Cerebellum (tissue), 4 donors: ENCODE measurements at places on chromosomes 4 and X.
A peak's percentile ranks its signal among the peaks of the same experiment; 100 is the strongest.

- no peak for DNase-seq
Observed at GRCh38 chrX:27057883-27058282, 405.3 kb downstream of the PPP4R3C start.

- DNase-seq = no peak
Observed at GRCh38 chr4:34939073-34939472, 1305.2 kb downstream of the ARAP2 start.

DNA sequence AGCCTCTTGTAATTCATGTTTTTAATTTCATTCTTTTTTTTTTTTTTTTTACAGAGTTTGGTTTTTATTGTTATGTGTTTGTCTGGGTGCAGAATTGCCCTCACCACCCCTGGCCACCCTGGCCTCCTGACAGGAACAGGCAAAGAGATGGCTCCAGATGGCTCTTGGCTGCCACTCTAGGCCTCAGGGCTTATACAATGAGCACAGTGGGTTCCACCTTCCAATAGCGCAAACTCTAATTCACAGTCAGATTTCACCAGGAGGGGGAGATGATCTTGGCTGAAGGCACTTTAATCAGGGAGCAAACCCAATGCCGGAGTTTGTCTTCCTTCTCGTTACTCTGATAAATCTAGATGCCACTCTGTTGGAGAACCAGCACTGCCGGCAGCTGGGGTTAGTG, 24.8 kb downstream of the CPE start:
- peak; percentile 67 for DNase-seq

DNA sequence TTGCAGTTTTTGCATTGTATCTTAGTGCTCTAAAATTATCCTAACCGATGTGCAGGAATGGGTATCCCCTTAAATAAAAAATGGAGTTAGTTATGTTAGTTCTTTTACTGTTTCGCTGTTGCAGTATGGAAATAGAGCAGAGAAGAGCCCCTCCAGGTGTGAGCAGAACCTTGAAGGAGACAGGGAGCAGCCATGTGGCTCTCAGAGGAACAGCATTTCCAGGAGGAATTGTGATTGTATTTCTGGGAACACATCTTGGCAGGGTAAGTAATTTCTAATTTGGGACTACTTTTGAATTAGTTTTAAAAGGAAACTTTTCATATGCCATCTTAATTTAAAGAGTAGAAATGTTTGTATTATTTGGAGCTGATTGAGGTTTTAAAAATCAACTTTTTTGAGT, 5.3 kb upstream of the CCDC158 start:
- no peak for DNase-seq

GRCh38 chr4:54540931-54541330, 116.8 kb upstream of the KIT start:
- no peak for DNase-seq

DNA sequence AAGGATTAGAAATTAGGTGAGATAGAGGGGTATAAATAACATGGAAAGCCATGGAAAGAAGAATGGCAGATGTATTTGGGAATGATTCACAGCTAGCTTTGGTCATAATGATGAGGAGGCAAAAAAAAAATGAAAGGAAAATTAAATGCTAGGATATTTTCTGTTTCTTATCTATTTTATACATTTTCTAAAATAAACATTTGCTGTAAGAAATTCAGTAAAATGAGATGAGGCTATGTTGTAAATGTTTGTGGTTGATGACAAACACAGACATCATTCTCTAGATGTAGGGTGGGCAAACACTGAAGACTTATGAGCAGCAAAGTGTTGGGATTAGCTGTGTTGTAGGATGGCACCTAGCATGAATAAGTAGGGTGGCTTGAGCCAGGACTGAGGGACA, 407.1 kb downstream of the IL15 start:
- DNase-seq = no peak

GRCh38 chrX:41553688-41554087, 106.5 kb downstream of the NYX start:
- no peak for DNase-seq

GRCh38 chrX:39262641-39263040, 461.4 kb downstream of the MID1IP1 start:
- DNase-seq = no peak

GRCh38 chr4:143251779-143252178, 67.1 kb downstream of the USP38 start:
- no peak for DNase-seq

- DNase-seq = no peak
Observed at GRCh38 chr4:40627540-40627939, 2.1 kb downstream of the RBM47 start.

DNA sequence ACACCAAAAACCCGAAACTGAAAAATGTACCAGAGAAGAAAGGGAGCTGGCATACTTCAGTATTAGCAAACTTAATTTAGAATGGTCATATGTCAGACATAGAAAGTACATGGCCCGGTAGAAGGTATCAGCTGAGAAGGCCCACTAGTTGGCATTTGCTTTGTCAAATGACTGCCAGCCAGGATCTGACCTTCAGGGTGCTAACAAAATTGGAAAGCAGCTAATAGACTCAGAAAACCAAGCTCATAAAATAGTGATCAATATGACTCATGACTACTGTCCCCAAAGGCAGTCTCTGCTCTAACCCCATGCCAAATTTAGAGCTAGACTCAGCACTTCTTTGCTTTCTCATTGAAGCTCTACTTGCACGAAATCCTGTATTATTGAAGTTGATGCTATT, 342.7 kb downstream of the PDGFC start:
- DNase-seq = no peak

DNA sequence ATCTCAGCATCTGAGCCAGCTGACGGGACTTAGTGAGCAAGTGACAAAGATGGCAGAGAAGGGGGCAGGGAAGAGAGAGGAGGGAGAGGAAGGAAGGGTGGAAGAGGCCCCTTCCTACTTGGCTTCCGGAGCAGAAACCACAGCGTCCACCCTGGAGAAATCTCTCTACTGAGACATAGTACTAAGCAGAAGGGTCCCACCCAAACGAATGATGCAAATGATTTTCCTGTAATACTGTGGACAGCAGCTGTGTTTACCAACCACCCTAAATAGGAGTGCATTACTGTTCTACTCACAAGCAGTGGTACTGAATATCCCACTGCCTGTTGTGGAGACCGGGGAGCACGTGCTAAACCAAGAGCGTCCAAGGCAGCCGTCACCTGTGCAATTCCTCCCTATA, 29.4 kb downstream of the DTHD1 start:
- DNase-seq = no peak

DNA sequence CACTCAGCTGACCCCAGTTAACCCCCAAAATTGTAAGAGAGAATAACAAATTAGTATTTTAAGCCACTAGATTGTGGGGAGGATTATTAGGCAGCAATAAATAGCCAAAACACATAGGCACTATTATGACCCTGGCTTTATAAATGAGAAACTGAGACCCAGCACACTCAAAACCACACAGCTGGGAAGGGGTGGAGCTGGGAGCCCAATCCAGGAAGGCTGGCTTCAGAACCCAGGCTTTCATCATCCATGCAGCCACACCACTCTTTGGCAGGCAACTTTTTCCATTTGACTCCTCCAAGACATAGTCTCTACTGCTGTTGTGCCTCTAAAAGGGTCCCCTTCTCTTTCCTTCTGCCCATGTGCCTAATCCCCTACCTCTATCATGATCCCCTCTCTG, 253.8 kb downstream of the DHX15 start:
- no peak for DNase-seq

GRCh38 chr4:107801766-107802211, 22.9 kb upstream of the SGMS2 start:
- no peak for DNase-seq

GRCh38 chr4:112112590-112113170, 32.6 kb upstream of the FAM241A start:
- DNase-seq = no peak

DNA sequence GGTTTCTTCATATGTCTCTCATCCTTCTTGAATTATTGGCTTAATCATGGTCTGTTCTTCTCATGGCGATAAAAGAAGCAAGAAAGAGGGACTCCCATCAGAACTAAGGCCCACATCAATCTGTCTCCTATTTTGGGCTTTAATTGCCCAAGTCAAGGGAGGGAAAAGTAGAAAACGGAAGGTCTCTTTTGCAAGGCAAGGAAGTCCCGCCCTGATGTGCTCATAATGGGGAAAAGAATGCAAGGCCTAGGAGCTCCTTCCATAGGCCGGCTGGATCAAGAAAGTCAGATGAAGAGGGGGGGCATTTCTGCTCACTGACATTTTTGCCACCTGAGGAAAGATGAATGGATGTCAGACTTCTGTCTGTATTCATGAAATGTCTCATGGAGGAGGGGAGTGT, 127.7 kb upstream of the RPS6KA3 start:
- no peak for DNase-seq

DNA sequence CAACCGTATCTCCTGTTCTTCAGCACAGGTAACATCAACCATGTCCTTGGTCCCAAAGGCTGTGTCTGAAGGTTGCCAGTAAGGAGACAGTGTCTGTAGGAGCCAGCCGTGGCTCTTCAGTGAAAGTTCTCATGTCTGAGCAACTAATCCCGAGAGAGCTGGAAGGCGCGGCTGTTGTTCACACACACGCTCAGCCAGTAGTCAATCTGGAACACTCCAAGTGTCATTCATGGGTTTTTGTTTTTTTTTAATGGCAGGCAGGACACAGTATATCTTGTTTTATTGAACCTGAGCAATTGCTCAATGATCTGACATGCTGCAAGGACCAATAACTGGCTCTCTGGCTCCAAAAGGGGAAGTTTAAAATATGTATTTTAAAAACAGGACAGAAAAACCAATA, 48.4 kb upstream of the MAP3K15 start:
- no peak for DNase-seq

GRCh38 chr4:127870688-127871087, 10.0 kb upstream of the PLK4 start:
- DNase-seq = no peak

GRCh38 chr4:170675568-170676262, 586.0 kb upstream of the AADAT start:
- DNase-seq = no peak

DNA sequence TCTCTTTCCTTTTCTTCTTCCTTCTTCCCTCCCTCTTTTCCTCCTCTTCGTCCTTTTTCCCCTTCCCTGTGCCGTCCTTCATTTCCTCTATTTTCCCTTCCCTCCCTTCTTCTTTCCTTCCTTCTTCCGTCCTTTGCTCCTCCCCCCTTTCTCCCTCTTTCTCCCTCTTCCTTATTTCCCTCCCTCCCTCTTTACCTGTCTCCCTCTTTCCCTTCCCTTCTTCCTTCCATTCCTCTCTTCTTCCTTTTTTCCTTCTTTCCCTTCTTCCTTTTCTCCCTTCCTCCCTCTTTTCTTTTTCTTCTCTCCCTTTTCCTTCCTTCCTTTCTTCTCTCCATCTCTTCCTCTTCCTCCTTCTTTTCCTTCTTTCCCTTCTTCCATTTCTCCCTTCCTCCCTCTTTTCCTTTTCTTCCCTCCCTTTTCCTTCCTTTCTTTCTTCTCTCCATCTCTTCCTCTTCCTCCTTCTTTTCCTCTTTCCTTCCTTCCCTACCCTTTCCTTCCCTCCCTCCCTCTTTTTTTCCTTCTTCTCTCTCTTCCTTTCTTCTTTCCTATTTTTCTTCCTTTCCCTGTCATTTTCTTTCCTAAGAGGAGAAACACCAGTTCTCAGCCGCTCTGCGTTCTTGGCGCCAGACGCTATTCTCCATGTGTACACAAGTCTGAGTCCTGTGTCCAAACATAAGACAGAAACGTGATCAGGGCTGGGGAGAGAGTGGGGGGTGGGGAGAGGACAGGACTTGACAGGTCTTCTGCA, 597.1 kb downstream of the MID1IP1 start:
- DNase-seq = no peak

DNA sequence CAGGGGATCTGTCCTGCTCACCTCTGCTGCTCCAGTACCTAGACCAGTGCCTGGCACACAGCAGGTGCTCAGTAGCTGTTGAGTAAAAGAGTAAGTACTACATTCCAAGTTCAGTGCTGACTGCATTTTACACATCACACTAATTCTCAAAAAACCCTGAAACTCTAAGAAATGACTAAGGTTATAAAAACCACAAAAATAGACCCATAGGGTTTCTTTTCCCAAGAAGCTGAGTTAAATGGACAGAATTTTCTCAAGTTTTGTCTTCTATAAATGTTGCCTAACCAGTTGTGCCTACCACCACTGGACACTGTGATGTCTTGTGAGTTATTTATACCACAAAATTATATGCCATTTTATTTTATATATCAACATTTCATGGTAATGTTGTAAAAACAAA, 78.9 kb upstream of the RXFP1 start:
- DNase-seq = no peak

DNA sequence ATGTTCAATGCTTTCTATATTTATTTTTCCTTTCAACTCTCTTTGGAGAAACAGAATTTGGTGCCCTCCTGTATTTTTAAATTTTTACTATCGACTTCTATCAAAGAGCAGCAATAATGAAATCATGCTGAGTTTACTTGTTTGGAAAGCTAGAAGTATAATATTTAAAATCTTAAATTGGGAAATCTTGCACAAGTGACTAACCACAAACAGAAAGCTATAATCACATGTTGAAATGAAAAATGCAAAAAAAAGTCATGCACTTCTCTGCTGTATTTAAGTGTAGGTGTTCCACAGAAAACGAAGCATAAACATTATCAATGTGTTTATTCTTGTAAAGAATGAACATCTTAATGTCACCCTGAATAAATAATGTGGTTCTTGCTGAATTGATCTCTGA, 306.1 kb downstream of the PCDH18 start:
- DNase-seq = no peak

GRCh38 chr4:56130606-56131155, 181.9 kb downstream of the CEP135 start:
- no peak for DNase-seq

DNA sequence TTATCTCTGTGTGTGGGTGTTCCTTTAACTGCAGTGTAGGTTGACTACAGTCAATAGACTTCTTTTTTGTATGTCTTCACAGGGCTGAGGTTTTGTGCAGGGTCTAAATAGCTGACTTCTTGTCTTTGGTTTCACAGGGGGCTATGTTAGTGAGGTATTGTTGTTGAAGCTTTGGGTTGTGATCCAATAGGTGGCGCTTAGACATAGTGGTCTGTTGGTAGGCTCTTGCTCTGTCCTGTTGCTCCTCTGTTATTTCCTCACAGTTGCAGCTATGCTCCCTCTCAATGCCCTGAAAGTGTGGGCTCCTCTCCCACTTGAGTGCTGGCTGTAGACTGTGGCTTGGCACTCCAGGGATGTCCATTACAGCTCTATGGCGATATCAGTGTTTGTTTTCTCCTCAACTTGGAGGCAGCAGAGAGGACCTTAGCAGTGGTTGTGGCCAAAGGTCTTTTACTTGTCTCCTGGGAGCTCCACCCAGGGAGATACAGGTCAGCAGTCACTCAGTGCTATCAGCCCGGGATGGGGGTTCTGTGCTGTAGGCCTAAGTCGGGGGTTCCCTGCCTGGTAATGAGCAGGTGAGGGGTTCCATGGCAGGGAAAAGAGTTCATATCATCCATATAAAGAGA, 14.0 kb downstream of the POF1B start:
- no peak for DNase-seq
